NCI-H1092 treated with DMSO at 0.1 percent for 48 hours (cell line): ENCODE measurements at places on chromosomes 3 and 15.
A peak's percentile ranks its signal among the peaks of the same experiment; 100 is the strongest.

DNA sequence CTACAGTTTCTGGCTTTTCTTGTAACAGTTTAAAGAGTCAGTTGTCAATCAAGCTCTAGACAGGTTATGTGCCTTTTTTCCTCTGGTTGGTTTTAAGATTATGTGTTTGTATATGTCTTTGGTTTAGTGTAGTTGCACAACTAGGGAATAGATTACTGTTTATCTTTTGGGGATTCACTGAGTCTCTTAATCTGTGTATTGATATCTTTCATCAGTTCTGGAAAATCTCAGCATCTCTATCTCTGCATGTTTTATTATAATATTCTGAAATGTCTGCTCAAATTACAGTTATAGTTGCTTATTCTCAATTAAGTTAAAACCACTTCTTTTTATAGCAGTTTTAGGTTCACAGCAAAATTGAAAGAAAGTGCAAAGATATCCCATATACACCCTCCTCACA, 14.3 kb downstream of the DUT start:
- no peak for DNase-seq

- DNase-seq = peak; percentile 66
Observed at GRCh38 chr15:56243163-56244037, at the start of gene RFX7. Gene RFX7, minus strand, starts transcription at chr15:56243879. Its CDS starts 594 bp downstream, at chr15:56243285.

- no peak for DNase-seq
Observed at GRCh38 chr15:85404918-85405866, 24.8 kb downstream of the AKAP13 start.

GRCh38 chr3:15659254-15659975, 57.9 kb downstream of the BTD start:
- no peak for DNase-seq

- no peak for DNase-seq
Observed at GRCh38 chr3:62926494-62926893, 51.3 kb upstream of the CADPS start.

- DNase-seq = peak; percentile 21
Observed at GRCh38 chr3:10983219-10983916, 9.2 kb upstream of the SLC6A1 start.

DNA sequence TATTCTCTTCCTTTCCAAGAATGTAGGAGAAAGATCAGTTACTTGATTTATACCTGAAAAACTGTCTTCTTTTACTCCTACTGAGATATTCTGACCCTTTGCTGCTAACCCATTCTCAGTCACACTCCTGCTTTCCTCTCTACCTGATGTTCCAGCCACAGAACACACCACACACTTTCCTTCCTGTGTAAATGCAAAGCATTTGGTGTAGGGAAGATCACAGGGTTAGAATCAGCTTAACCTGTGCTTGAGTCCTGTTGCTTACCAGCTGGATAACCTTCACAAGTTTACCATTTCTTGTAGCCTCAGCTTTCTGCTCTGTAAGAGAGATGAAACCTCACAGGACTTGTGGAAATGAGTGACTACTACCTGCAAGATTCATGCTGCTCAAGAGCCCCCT, 489.8 kb upstream of the GOLIM4 start:
- DNase-seq = no peak

- no peak for DNase-seq
Observed at GRCh38 chr3:52982839-52983238, 63.0 kb downstream of the SFMBT1 start.

GRCh38 chr3:58725326-58725853, 58.8 kb upstream of the FAM3D start:
- DNase-seq = no peak

DNA sequence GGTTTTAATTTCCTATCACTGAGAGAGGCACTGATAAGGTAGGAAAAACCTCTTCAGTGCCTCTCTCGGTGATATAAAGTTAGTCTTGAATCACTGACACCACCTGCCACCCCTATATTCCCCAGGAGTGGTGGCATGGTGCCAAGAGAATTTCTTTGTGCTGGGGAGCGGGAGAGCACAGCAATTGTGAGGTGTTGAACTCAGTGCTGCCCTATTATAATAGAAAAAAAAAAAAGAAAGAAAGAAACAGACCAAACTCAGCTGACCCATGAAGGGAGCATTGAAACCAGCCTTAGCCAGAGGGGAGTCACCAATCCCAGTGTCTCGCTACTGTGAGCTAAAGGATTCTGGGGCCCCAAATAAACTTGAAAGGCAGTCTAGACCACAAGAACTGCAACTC, 201.4 kb upstream of the STT3B start:
- DNase-seq = peak; percentile 37

DNA sequence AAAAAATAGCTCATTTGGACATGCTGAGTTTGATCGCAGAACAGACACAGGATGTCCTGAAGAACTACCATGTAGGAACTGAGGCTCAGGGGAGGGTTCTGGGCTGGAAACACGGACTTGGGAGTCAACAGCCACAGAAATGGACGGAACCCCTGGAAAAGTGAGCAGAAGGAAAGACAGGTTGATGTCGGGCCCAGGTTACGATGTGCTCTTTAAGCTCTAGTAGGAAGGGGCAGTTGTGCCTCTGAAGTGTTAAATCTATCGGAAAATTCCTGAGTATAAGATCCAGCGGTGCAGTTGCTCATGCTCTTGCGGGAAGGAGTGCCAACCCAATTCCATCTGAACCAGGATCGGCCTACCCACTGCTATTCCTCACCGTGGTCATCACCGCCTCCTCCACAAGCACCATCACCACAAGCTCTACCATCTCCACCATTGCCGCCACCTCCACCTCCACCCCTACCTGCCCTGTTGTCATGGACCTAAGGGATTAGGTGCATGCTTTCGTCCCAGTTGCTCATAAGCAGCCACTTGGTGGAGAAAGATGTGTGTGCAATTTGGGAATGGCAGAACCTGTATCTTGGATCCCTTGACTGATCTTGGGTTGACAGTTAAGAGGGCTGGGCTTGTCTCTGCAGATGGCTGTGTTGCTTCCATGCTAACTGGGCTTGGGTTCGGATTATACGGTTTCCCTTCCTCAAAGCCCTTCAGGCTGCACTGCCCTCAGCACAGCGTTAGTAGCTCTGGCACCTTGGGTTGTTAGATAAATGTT, 108.5 kb downstream of the ASB7 start:
- DNase-seq = no peak

GRCh38 chr3:40911264-40911663, 288.0 kb upstream of the CTNNB1 start:
- DNase-seq = no peak

- DNase-seq = no peak
Observed at GRCh38 chr3:67006460-67006859, 8.4 kb downstream of the KBTBD8 start.

GRCh38 chr3:149366941-149367840, 10.3 kb downstream of the TM4SF1 start:
- no peak for DNase-seq

GRCh38 chr3:58555203-58555602, 18.2 kb upstream of the ACOX2 start:
- DNase-seq = no peak

- no peak for DNase-seq
Observed at GRCh38 chr15:33013827-33014445, 180.6 kb downstream of the FMN1 start.

- no peak for DNase-seq
Observed at GRCh38 chr3:151875759-151876158, 2.3 kb downstream of the SUCNR1 start.

DNA sequence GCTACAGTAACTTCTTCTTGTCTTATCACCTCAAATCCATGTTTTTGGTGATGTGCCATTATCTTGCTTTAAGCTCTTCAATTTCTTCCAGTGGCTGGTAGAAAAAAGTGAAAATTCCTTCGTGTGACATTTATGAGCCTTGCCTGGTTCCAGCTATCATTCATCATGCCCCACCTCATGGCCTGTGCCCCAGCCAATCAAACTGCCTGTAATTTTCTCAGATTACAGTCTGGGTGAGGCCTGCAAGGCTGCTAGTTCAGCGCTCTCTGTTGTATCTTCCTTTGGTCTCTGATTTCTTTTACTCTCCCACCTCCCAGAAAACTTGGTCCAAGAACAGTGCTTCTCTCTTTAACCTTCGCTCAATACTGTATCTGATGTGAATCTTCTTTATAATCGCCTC, 249.3 kb upstream of the ZNF717 start:
- no peak for DNase-seq

DNA sequence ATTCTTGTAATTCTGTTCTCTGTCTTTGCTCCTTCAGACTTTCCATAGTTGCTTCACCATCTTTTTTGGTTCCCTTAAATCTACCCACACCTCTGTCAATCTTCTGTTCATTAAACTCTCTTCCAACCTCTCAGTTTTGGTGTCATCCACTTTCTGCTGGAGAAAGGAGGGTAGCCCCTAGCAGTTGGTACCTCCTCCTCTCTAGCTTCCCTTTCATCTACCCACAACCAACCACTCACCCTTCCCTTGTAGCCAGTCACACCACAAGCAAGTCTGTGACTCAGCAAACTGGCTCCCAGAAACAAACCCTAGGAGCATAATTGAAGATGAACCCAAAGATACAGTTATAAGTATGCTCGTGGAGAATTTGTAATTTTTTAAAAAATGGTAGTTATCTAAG, 318.6 kb downstream of the FHIT start:
- DNase-seq = no peak

DNA sequence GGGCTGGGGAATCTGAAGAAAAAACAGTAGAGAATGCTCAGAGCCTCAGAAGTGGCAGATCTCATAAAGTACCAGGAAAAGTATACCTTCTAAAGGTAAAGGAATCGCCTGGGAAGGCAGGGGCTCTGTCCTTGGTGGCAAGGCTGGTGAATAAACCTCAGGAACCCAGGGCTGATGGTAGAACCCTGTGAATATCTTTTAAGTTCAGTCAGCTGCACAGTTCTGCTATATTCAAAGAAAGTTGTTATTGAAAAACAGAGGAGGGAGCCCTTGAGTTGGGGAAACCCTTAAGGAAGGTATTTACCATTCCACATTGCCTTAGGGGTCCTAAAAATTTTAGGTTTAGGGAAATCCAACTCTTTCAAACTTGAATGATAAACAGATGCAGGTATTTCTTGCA, 31.2 kb downstream of the ZPLD1 start:
- DNase-seq = no peak

- DNase-seq = peak; percentile 69
Observed at GRCh38 chr3:127822041-127822681, at the start of gene MGLL. Gene MGLL, minus strand, starts transcription at chr3:127822515. Its CDS starts 197 bp downstream, at chr3:127822318.

GRCh38 chr3:13495921-13496723, 16.0 kb downstream of the HDAC11 start:
- peak; percentile 60 for DNase-seq

DNA sequence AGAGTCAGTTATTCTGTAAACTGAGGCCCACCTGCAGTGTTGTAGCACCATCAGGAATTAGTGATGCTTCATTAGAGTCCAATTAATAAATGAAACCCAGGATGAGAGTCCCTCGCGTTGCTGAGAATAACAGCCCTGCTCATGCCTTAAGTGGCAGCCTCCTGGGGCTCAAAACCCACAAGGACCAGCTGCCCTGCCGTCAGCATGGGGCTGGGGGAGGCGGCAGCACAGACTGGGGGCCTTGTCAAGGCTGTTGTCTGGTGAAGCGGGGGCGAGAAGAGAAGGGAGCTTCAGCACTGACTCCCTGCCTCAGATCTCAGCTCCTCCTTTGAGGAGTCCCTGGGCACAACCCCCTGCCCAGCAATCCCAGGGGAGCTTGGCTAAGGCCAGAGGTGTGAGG, 21.0 kb downstream of the CCDC33 start:
- no peak for DNase-seq

- DNase-seq = no peak
Observed at GRCh38 chr15:25568751-25569150, 129.9 kb upstream of the UBE3A start.

GRCh38 chr15:68809517-68809916, 11.2 kb downstream of the ANP32A start:
- DNase-seq = no peak

- no peak for DNase-seq
Observed at GRCh38 chr15:93417156-93417555, 328.1 kb upstream of the RGMA start.

DNA sequence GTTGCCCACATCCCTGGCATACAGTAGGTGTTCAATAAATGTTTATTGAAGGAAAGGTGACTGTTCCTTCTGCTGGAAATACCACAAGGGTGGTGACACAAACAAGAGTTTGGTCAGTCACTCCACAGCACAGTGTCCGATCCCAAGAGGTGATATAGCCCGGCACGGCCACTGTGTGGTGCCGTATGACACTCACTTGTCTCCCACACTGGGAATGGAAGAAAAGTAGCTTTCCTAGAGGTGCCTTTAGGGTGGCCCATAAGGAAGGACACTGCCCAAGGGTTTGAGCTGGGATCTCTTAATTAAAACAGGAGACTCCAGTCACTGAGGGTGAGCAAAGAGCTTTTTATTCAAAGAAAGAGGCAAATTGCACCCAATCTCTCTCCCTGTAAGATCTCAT, 40.5 kb downstream of the TGM4 start:
- DNase-seq = no peak

DNA sequence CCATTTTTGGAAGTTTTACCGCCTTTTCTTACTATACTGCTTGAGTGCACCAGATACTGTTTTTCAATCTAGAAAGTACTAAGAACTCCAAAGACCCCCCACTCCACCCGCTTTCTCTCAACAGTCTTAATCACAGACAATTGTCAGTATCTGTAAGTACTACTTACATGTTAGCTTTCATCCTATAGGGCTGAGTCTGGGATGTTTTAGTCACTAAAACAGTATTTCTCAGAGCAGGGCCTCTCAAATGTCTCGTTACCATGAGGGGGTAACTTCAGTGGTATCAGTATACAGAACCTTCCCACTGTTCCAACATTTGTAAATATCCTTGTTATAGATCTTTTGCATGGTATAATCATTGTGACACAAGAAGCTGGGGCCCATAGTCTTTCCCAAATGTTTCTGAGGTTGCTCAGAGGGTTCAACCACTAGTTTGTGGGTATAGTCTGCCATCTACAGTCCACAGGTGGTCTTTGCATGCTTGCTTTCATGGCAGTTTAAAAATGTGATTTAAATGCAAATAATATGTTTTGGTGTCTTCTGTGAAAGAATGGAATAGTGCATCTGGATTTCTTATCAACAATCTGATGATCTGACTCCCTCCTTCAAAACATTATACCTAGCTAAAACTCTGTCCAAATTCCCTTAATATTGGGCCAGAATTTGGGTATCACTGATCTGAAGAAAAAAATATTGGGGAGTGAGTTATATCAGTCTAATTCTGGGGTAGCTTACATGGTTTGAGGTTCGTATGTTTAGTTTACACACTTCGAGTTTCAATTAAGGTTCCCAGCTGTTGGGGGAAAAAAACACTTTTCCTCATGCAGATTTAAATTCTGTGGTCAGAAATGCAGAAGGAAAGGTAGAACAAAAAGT, 18.0 kb upstream of the DNAJC13 start:
- DNase-seq = peak; percentile 44

DNA sequence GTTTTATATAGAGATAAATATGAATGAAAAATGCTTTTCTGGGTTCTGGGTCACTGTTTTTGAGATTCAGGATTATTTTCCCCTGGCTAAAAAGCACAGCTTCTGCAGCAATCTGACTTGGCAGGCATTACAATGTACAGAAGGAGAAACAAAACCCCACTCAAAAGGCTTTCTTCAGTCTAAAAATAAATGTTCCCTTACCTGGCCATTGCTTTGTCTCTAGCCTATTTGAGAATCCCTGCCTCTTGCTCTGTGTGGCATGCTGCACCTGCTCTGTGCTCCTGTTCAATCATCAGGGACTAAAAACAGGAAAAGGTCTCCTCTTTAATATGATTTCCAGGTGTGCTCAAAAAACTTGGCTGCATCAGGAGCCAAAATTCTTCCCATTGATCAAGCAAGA, 187.4 kb upstream of the STAC start:
- peak; percentile 4 for DNase-seq
